ENCODE measurements at places on chromosomes 2 and 18. TPM values are rescaled to one million over a fixed set of nuclear protein-coding genes. Genes with fewer than 3 reads are reported as not detected.

Gene AFG3L2
- 44.3 TPM for total RNA-seq

Gene SCYGR4
- total RNA-seq, result 0.11 TPM

Gene BUB1
- 18.8 TPM for total RNA-seq

Gene TPRKB
- total RNA-seq, result 37.3 TPM

Gene FHOD3
- total RNA-seq, result 38.3 TPM

Gene LAMA3
- total RNA-seq, result 7.1 TPM

Gene GPAT2
- 0.76 TPM for total RNA-seq

Gene LDLRAD4
- total RNA-seq, result 3.1 TPM

Gene IGFBP5
- 1,050 TPM for total RNA-seq

Gene LRRTM1
- not detected for total RNA-seq

Gene TUBA3E
- not detected for total RNA-seq

All from articular chondrocyte of knee joint (primary cell).